Tibial nerve (tissue), 4 donors: ENCODE measurements at places on chromosomes 2 and 18.

- DNase-seq, result no peak
Measured at GRCh38 chr2:28009732-28010131, 119.2 kb downstream of the BABAM2 start.

GRCh38 chr18:26956863-26957262 lies 91.4 kb upstream of the AQP4 start:
- no peak for DNase-seq

- DNase-seq, result peak; percentile 68
Measured at GRCh38 chr2:111883661-111884591, at the start of gene ANAPC1. Gene ANAPC1 (minus strand): TSS chr2:111884193. CDS start chr2:111880825, 3,368 bp downstream.

GRCh38 chr2:70531419-70532086 lies 22.1 kb downstream of the TGFA start:
- no peak for DNase-seq

- DNase-seq, result no peak
Measured at GRCh38 chr2:200373231-200373630, 66.7 kb downstream of the SPATS2L start.

DNA sequence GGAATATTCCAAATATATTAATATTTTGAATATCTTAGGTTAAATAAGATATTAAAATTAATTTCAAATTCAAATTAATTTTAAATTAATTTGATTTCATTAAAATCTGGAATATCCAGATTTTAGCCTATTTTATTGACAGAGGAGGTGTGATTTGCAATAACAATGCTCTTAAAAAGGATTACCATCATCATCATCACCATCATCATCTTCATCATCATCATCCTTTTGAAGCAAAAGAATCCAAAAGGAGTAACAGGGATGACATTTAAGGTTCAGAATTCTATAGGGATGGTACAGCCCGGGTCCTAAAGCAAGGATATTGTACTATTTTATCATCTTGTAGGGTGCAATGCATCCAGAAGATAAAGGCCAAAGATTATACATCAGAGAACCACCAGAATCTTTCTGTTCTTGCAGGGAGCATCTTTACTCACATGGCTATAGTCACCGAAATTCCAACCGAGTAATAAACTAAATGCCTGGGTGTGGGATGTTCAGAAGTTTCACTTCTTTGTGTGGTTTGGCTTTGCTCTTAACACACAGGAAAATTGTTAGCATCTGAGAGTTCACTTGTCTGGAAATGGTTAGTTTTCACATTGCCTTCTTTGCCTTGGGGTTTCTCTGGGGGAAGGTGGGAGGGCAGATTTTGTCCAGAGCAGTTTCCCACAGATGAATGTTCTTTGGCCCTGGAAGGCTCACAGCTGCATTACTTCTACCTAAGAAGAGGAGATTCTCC lies 99.1 kb upstream of the ITGA6 start:
- DNase-seq, result no peak

GRCh38 chr2:233035426-233036161 lies 3.1 kb downstream of the NEU2 start:
- no peak for DNase-seq

GRCh38 chr2:231512222-231512621 lies 18.0 kb downstream of the NMUR1 start:
- DNase-seq, result no peak

DNA sequence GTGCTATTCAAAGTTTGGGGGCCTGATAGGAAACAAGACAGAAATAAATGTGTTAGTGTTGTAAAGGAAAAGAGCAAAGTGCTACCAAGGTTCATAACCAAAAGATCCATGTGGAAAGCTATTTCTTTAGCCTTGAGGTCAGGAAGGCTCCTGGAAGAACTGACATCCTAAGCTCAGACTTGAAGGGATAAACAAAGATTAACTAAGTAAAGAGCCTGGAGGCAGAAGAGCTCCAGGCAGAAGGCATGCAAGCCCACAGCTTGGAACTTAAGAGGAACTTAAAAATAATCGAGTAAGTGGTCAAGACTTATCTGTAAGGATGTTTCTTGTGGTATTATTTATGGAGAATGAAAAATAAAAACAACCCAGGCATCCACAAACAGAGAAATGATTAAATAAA lies 245.0 kb upstream of the MGAT5 start:
- DNase-seq, result no peak

DNA sequence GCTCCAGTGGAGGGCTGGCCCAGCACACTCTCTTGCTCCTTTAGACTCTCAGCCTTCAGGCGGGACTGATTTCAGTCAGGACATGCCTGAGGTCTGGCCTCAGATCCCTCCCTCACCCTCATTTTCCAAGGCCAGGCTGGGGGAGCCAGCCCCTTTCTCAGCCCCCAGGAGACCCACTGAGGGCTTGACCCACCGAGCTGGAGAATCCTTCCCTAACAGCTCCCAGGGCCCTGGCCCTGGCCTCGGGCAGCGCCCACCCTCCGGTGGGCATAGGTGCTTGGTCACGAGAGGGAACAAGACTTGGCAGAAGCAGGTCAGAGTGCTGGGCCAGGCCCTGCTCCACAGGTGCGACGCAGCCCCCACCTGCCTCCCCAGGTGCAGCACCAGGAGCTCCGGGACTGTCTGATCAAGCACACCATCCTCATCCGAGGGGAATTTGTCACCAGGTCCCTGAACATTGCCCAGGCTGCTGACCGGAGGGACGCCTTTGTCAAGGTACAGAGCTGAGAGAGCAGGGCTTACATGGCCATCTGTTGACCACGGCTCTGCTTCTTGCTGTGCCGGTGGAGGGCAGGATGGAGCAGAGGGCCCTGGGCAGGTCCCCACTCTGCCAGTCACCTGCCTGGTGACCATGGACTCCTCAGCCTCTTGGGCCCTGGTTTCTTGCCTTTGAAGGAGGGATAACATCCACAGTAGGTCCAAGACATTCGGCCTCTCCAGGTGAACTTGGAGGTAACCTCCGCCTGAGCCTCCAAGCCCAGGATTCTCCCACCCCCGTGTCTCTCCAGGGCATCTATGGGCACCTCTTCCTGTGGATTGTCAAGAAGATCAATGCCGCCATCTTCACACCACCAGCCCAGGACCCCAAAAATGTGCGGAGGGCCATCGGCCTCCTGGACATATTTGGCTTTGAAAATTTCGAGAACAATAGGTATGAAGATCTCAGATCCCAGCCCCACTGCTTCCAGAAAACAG lies 46.3 kb downstream of the MYO7B start:
- DNase-seq, result no peak

GRCh38 chr18:7383002-7383980 lies 152.4 kb downstream of the LRRC30 start:
- DNase-seq, result no peak

DNA sequence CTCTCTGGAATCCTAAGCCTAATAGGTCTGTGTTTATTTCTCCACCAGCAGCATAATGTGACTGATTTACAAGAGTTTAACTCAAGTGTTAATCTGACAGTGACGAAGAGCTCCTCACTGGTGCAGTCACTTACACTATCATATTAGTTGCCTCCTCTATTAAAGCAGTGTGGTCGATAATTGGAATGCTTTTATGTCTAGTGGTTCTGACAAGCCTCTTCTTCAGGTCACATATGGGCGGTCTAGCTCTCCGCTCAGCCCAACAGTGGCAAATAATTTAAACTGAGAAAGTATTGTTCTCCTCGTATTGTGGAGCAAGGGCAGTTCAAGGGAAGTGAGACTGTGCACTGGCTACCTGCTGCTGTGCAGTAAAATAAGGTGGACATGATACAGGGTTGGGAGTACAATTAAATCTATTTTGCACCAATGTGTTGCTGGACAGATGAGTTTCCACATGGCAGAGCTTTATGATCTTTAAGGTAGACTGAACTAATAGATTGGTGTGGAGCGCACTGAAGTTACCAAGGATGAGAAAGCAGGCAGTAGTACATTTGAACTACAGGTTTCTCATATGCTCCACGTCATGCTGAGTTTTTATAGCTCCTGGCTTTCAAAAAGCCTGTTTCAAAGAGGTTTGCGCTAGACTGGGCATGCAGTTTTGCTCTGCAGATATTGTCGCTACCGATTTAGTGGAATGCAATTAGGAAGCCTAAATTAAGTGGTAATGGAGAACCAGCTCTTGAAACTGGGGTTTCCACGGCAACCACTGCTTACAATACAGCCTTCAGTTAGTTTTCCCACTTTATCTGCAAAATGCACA lies 151.7 kb upstream of the POU3F3 start:
- DNase-seq, result no peak

DNA sequence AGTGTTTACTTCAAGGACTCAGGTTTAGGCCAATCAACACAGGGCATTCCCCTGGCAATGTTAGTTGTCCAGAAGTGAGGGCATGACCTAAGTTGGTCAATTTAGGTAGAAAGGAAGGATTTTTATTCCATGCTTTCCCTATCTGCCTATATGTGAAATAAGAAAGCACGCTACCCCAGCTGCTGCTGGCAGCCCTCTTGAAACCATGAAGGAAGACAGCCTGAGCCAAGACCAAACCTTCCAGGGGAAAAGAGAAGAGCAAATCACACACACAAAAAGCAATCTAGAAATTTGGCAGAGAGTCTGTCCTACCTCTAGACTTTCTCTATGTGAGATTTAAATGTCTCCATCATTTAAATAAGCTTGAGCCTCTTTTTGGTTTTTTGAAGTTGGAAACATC lies 387.6 kb downstream of the TNS1 start:
- no peak for DNase-seq

DNA sequence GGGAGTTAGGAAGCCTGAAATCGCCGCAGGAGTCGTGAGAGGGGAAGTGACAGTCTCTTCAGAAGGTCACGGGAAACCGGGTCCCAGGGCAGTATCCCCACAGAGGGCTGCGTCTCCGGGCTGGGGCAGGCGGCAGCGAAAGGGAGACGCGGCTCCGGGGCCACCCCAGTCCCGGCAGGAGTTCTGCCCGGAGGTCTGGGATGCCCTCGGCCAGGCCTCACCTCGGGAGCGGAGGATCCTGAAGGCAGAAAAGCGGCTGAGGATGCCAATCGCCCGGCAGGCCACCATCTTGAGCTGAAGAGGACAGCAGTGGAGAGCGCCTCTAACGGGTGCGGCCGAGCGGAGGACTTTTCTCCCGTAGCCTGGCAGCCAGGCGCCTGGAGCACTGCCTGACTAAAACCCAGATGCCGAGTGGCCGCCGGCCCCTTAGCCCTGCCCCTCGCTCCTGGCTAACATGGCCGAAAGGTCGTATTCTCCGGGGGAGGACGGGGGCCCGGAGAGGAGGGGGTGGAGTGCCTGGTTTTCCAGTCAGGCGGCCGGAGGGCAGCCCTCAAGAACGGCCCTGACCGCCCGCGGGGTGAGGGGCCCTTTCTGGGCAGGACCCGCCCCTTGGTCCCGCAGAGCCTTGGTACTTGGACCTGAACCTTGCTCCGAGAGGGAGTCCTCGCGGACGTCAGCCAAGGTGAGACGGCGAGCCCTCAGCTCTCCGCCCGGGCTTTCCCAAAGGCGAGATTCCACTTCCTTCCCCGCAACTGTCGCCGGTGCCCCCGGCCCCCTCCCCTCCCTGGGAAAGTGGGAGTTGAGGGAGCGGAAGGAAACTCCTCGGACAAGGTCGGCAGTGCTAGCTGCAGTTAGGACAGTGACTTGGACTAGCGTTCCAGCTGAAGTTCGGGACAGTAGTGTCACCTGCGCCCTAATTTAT lies at the start of the genes HADHA and HADHB:
Gene HADHA, minus strand, starts transcription at position 324 of the 922 bp plus-strand sequence. Its CDS starts 36 bp downstream, at position 288.
Gene HADHB, plus strand, starts transcription at position 631 of the 922 bp plus-strand sequence. CDS start 9,316 bp downstream, outside the sequence.
- DNase-seq, result peak; percentile 77

GRCh38 chr2:70448041-70448440 lies 105.6 kb downstream of the TGFA start:
- no peak for DNase-seq

GRCh38 chr2:240213476-240214421 lies 73.3 kb upstream of the OTOS start:
- no peak for DNase-seq

DNA sequence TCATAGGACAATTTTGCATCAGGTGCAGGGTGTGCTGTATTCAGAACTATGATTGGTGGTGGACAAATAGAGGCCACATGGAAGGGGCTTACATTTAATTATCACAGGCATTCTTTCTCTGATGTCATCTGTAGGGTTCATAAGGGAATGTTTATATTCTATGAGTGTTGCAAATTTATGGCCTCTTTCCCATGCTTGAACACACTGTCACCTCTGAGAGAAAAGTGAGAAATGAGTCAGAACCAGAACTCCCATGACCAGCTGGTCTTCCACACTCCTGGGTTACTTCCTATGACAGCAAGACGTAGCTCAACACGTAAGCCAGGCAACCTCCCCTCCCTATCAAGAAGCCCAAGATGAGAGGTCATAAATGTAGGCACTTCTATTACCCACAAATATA lies 310.8 kb downstream of the PIEZO2 start:
- DNase-seq, result no peak

DNA sequence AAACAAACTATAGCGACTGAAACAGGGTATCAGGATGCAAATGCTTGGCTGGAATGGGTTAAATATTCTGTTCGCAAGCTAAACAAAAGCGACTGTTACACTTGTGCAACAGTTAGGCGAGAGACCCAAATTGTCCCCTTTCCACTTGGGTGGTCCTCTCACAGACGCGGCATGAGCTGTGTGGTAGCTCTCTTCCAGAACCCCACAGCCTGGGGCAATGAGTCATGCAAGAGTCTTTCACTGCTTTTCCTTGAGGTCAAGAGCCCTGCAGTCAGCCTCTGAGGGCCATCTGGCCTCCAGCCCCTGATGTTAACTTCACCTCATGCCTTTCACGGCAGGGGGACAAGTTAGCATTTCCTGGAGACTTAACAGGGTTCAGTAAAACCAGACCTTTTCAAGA lies 25.7 kb downstream of the SULT1C4 start:
- DNase-seq, result peak; percentile 13

- no peak for DNase-seq
Measured at GRCh38 chr2:8086357-8086756, 595.5 kb upstream of the ID2 start.

GRCh38 chr2:12879649-12880048 lies 162.9 kb downstream of the TRIB2 start:
- no peak for DNase-seq

GRCh38 chr2:43846140-43846793 lies 7.5 kb downstream of the ABCG8 start:
- no peak for DNase-seq

GRCh38 chr2:220064111-220065030 lies 436.9 kb downstream of the SLC4A3 start:
- no peak for DNase-seq

- DNase-seq, result no peak
Measured at GRCh38 chr18:3305933-3306332, 44.0 kb downstream of the MYL12B start.

DNA sequence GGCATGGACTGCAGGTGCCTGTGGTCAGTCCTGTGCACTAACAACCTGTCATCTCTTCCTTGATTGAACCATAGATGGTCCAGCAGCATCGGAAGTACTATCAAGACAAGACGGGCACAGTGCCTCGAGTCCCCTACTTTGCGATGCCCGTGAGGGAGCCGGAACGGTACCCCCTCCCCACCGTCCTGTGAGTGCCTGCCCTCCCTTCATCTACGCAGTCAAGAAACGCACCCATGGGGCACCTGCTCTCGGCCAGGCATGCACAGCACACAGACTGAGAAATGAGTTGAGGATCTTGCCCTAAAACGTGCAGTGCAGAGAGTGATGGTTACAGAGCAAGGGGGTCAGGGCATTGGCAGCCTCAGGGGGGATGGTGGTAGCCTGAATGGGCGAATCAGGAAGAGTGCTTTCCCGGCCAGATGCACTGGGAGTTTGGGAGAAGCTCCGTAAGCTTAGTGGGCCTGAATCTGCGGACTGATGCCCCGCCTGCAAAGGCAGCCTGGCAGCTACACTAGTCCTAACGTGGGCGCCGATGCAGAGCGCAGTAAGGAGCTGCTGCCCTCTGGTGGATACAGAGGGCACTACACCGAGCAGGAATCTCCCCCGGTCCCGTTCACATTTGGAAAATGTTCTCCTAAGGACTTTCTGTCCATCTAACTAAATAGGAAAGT lies 63.6 kb downstream of the CIB4 start:
- DNase-seq, result peak; percentile 63
